Pancreas (tissue), 10 donors: ENCODE measurements at places on chromosomes 5 and 9. TPM values are rescaled to one million over a fixed set of nuclear protein-coding genes. Genes with fewer than 3 reads are reported as not detected.

The STPG3 gene
- 0.23 TPM for polyA plus RNA-seq

The CACNA1B gene
- 1.3 TPM for polyA plus RNA-seq

The GADD45G gene
- polyA plus RNA-seq, result 126 TPM

The GDF9 gene
- 0.42 TPM for polyA plus RNA-seq

The GLRA1 gene
- 0.85 TPM for polyA plus RNA-seq

The FGF10 gene
- polyA plus RNA-seq, result 1.8 TPM

The PCDHB15 gene
- polyA plus RNA-seq, result 1.8 TPM

The ZFR gene
- polyA plus RNA-seq, result 27.2 TPM

The RAD23B gene
- polyA plus RNA-seq, result 19.5 TPM

The FSTL4 gene
- 2.0 TPM for polyA plus RNA-seq
